ENCODE measurements at places on chromosomes 5 and 9.

DNA sequence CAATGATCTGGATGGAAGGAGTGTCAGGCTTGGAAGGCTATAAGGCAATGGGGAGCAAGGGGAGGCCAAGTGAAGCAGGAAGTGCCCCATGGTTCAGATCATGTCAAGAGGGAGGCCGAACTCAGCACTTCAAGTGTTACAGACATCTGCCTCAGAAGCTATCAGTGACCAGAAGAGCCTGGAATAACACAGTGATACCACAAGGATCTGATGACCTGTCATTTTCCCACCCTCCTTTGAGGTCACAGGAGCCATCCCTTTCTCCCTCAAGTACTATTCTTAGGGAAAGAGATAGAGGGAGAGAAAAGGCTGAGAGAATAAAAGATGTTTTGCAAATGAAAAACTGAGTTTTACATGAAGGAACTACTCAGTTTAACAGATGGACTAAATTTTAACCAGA is 454.8 kb downstream of the CSNK1G3 start:
- no peak for DNase-seq

DNA sequence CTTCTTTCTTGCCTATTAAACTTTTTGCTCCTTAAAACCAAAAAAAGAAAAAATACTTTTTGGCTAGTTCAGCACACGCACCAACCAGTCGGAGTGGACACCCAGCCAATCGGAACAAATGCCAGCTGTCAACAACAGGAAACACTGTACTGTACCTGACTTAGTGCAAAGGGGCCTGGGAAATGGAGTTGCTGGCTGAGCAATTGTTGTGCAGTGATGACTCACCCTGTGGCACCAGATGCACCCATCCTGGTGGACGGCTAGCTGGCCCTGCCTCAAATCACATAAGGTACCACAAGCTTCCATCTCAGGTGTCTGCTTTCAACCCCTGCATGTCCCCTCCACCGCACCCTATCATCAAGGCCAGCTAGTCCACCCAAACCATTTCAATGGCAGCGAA is 20.9 kb downstream of the FOXE1 start:
- DNase-seq, result no peak

DNA sequence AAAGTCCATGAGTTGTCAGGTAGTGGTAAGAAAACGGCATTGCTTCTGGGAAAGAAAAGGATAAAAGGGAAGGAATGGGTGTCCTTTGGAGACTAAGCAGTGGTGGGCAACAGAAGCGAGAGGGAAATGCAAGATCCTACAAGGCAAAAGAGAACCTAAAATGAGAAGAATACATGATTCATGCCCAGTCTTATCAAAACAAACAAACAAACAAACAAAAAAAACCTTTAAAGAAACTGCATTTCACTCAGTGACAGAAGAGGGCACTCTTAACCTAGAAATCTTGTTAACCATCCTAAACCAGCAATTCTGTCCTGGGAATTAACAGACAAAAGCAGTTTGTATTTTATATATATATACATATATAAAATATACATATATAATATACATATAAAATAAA is 88.5 kb downstream of the SUSD1 start:
- DNase-seq, result no peak

GRCh38 chr5:92242170-92242569 is 859.1 kb upstream of the ARRDC3 start:
- no peak for DNase-seq

GRCh38 chr9:119020284-119020683 is 349.0 kb downstream of the BRINP1 start:
- no peak for DNase-seq

DNA sequence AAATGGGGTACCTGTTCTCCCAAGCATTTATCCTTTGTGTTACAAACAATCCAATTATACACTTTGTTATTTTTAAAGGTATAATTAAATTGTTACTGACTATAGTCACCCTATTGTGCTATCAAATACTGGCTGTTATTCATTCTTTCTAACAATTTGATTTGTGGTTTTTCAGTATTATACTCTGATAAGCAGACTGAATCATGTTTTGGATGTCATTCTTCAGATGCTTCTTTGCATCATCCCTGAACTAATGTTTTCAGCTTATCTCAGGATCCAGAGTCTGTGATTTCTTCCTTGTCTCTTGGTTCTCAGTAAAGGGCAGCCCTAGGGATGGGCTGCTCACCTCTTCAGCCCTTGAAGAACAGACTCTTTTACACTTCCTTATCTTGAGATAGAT is 177.8 kb upstream of the SGCD start:
- DNase-seq, result no peak

- no peak for DNase-seq
These were observed 346.3 kb downstream of the NDUFS4 start for GRCh38 chr5:53906736-53907135.

- no peak for DNase-seq
These were observed 124.8 kb upstream of the PTCH1 start for GRCh38 chr9:95641586-95641985.

- no peak for DNase-seq
These were observed 64.2 kb downstream of the SLC44A1 start for GRCh38 chr9:105308461-105309341.

GRCh38 chr9:5870691-5871090 is 20.0 kb upstream of the MLANA start:
- DNase-seq, result no peak

DNA sequence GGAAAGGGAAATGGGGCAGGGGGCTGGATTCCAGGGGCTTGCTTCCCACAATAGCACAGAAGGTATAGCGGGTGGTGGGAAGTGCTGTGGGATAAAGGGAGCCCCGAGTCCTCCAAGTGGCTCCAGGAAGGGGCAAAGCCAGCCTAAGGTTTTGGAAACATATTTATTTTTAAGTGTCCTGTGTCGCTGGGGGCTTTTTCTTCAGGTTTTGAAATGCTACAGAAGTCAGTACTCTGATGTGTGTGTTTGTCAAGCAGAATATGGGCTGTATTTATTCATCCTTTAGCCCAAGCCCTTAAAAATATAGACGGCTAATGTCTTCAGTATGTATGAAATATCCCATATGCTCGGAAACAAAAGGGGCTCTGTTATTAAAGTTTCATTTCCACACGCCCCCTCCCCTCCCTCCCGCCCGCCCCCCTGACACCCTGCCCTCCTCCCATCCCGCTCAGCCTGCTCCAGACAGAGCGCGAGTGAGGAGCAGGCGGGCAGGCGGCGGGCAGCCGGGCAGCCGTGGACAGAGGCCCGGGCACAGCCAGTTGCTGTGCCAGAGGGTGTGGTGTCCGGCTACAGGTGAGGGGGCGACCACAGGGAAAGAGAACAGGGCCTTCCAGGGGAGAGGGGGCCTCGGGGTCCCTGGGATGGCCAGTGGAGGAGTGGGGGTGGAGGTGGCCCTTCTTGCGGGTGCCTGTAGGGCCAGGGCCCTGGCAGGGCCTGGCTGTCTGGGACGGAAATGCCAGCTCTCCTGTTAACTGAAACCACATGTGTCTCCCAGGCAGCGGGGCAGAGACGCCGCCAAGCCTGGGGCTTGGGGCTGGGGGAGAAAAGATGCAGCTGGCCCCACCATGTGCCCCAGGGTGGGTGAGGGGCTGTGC is 39.6 kb upstream of the SYNPO start:
- DNase-seq, result no peak

GRCh38 chr5:56409331-56410190 is 176.4 kb upstream of the ANKRD55 start:
- no peak for DNase-seq

DNA sequence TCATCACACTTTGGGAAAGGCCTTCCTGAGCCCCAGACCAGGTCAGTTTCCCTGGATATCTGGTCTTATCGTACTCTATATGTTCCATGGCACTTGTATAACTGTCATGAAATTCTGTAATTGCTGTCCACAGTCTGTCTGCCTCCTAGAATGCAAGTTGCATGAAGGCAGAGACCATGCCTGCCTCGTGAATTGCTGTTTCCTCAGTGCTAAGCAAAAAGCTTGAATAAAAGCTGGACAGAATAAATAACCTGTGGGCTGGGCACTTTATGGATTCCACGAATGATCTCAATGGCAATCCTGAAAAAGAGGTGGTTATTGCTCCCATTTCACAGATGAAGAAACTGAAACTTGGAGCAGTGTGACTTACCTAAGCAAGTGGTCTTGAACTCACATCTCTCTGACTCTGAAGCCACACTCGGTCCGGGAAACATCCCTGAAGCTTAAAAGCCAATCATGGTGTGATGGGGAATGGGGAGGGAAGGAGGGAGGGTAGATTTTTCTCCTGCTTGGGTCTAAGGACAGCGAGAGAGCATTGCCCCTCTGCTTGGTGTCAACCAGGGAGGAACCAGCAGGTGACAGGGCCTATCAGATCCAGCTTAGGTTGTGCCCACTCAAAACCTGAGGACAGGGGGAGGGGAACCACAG is 13.2 kb upstream of the LHX2 start:
- DNase-seq, result no peak

- DNase-seq, result no peak
These were observed 274.4 kb downstream of the HINT1 start for GRCh38 chr5:130890610-130891009.

GRCh38 chr5:96459313-96460121 is 26.5 kb upstream of the PCSK1 start:
- DNase-seq, result no peak

DNA sequence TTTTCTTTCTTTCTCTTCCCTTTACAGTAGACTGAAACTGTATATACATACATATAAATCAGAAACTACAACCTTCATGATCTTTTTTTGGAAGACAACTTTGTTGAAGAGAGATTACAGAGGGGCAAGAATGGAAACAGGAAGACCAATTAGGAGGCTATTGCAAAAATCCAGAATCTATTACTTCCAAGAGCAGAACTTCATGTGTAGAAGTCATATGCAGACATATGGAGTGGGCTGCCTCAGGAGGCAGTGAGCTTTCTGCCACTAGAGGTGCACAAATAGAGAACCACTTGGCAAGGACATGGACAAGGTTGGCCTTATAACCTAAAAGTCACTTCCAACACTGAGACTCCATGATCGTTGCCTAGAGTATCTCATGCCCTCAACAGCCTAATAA is 157.8 kb upstream of the NR4A3 start:
- no peak for DNase-seq

GRCh38 chr5:139043157-139043905 is 154.8 kb downstream of the SIL1 start:
- no peak for DNase-seq

DNA sequence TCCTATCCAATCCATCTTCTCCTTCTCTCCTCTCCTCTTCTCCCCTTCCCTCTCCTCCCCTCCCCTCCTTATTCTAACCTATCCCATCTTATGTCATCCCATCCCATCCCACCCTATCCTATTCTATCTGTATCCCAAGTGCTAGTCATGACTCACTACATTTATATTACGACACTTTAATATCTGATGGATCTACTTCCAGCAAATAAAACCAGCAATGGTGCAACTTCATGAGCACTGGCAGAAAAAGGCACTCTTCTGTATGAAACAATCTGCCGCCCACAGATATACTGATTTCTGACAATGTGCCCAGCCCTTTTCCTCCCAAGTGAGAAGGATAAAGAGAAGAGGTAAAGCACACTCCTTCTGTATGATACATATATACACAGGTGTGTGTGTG is 86.6 kb upstream of the ANKH start:
- DNase-seq, result no peak

DNA sequence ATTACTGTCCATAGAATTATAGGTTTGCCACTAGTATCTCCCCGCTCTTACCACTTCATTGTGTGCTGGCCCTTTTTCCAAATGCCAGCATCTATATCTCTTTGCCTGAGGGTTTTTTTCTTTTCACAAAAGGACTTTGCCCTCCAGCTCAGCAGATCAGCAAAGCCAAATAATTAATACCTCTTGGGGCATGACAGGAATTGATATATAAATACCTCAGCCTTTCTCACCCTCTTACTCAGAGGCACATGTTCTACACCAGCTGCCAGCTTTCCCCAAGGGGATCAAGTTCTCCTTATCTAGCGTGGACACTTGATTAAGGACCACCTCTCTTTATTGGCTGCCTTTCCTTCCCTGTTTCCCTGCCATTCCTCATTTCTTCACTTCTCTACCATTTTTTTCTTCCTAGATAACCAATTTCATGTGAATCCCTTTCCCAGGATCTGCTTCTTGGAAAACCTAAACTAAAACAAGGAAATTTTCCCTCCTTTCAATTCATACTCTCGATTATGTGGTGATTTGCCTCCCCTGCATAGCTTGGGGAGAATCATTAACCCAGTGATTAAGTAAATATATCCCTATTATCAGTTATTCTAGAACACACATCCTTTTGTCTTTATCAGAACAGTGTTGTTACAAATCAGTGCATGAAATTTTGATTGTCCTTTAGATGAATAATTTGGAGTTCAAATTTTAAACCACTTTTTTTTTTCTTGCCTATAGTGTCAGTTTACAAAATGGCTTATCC is 6.9 kb upstream of the NUDT12 start:
- DNase-seq, result no peak

DNA sequence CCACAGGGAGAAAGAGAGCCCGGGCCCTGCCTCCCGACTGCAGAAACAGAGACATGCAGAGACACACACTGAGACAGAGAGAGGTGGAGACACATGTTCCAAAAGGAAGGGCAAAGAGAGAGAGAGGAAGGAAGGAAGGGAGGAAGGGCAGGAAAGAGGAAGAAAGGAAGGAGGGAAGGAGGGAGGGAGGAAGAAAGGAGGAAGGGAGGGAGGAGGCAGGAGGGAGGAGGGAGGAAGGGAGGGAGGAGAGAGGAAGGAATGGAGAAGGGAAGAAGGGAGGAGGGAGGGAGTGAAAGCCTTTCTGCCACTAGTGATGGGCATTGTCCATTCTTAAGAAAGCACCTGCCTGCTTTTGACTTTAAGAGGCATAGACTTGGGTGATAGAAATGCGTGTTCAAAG is 31.8 kb upstream of the FIBCD1 start:
- DNase-seq, result no peak

DNA sequence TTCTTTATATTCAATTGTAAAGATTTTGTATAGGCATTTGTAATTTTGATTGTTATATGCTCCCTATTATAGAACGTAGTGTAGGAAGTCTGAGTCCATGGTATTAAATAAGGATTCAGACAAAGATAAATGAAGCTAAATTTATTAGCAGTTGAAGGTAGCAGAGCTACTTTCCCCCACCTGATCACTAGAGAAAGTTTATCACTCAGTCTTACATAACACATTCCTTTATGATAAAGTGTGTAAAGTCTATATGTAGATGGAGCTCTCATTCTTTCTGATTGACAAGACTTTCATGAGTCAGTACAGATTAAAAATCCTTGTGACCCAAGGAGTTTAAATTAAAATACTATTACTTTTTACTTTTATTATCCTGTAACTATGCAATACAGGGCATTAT is 2.3 kb upstream of the MIER3 start:
- DNase-seq, result no peak

DNA sequence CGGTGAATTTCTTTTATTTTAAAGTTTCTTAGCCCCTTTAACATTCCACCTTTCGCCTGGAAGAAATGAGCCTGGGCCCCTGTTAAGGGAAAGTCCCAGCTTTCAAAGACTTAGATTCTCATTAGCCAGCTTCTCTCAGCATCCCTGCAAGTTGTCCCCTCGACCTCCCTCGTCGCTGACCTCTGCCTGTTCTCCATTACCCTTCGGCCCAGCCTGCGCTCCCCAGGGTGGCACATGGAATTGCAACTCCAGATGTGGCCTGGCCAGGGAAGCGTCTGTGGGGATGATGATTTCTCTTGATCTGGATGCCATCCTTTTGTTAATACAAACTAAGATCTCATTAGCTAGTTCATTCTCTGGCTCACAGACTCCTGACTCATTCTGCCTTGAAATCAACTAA is 43.4 kb upstream of the FANCC start:
- no peak for DNase-seq
